T-helper 2 cell (primary cell): ENCODE measurements at places on chromosomes 5 and 9.

- no peak for DNase-seq
Observed at GRCh38 chr5:128252196-128252595, 168.6 kb downstream of the SLC12A2 start.

- DNase-seq, result no peak
Observed at GRCh38 chr5:83084336-83084735, 7.0 kb downstream of the XRCC4 start.

DNA sequence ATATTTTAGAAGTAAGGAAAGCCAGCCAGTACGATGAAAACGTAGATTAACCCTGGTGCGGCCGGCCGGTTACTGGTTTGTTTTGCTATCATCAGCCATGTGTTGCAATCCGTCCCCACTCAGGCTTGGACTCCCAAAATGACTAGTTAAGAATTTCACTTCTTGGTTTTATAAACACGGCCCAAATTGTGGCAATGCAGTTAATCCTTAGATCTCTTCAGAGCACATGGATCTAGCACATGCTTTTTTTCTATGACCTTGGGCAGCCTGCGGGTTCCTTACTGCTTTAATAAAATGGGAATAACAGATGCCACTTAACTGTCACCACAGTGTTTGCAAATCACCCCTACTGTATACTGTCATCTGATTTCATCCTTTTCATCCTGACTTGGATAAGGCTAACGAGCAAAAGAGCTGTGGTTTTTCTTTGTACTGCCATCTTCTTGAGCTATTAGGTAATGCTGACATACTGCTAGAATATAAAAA is 1.5 kb downstream of the NDFIP1 start:
- DNase-seq, result peak; percentile 40

DNA sequence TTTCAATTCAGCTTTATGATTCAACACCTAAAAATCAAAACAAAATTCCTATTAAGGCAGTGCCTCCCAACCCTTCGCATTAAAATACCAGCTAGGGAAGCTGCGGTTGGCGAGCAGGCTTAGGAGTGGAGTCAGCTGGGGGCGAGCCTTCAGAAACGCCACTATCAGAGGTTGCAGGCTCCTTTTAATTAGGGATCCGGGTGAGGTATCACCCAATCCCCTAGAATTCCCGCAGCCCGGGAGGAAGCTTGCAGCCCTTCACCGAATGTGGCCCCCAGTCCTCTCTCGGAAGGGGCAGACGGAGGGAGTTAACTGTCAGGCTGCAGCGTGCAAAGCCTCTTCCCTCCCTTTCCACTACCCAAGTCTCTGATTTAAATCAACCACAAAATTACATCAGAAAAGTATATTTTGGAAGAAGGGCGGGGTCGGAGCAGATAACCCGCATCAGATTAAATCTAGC is 1.7 kb downstream of the STC2 start:
- DNase-seq, result no peak

- DNase-seq, result no peak
Observed at GRCh38 chr5:116130471-116130870, 45.6 kb downstream of the COMMD10 start.

- DNase-seq, result peak; percentile 1
Observed at GRCh38 chr9:102459828-102460227, 535.3 kb upstream of the CYLC2 start.

DNA sequence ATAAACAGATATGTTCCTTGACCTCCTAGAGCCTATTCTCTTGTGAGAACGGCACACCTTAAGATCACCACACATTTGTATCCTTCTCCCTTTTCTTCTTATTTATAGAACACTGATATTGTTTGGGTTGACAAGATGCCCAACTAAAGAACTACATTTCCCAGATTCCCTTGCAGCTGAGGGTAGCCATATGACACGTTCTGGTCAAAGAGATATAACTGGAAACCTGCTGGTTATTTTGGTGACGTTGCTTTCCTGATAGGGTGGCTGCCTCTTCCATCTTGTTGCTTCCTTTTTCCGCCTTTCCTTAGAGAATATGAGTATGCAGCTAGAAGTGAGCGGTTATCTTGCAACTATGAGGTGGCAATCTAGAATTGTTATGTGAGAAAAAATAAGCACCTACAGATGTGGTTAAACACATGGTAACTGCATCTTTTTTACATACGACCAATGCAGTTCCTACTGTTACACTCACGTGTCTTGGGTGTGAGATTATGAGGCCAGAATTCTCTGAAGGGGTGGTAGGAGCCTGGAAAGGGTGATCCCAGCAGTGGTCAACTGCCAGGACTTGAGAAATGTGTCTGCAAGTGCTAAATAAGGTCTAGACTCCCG is 72.9 kb downstream of the SEC61B start:
- no peak for DNase-seq

DNA sequence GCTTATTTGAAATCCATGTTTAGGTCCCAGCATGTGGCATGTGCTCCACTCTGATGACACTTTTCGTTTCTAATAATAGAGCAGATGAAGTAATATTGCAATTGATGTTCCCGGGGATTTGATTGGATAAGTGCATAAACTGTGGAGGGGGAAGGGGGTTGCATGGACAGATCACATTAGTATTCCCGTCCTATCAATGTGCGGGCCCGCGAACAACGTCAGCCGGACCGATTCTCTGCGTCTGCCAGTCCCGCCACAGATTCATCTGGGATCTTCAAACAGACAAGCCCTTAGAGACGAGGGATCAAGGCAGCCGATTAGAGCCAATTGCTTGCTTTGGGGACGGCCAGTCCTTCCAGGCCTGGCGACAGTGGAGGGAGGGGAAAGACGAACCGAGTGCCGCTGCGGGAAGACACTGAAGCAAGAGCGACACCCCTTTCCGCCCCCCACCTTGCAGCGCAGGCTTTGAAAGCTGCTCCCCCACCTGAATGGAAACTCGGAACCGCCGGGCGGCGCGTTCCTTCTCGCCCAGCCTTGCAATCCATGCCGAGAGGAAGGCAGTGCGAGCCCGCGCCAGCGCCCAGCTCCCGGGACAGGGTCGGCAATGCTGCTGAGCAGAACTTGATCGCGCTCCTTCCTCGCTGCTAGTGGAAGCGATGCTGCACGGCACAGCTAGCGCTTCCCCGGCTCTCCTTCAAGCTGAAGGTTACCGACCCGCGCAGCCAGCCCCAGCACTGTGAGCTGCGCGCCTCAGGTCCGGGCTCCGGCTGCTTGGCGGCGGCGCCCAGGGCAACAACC is at the start of gene RGS7BP:
RGS7BP (plus strand) TSS at position 247 of the 798 bp plus-strand sequence. CDS start 610 bp downstream, outside the sequence.
- DNase-seq, result no peak

GRCh38 chr9:105070176-105070575 is 142.2 kb upstream of the ABCA1 start:
- DNase-seq, result no peak

DNA sequence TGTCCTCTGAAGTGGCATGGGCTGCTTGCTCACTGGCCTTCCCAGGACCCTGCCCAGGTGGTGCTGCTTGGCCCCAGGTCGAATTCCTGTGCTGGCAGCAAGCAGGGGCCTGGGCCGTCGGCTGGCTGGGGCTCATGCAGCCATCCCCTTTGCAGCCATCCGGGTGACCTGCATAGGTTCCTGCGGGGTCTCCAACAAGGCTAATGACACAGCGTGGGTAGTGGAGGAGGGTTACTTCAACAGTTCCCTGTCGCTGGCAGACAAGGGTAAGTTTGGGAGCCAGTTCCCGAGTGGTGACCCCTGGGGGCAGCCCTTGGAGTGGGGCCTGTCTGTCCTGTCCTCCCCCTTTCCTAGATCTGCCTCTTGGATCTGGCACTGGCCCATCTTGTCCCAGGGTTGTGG is 6.1 kb upstream of the EHMT1 start:
- no peak for DNase-seq

DNA sequence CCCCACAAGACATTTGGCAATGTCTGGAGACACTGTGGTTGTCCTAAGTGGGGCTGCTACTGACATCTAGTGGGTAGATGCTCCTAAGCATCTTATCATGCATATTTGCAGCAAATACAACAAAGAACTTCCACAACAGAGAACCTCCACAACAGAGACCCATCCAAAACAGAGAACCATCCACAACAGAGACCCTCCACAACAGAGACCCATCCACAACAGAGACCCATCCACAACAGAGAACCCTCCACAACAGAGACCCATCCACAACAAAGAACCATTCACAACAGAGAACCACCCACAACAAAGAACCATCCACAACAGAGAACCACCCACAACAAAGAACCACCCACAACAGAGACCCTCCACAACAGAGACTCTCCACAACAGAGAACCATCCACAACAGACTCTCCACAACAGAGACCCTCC is 32.8 kb downstream of the ARPC5L start:
- DNase-seq, result peak; percentile 67

GRCh38 chr5:126438868-126439267 is 15.7 kb downstream of the GRAMD2B start:
- DNase-seq, result no peak

DNA sequence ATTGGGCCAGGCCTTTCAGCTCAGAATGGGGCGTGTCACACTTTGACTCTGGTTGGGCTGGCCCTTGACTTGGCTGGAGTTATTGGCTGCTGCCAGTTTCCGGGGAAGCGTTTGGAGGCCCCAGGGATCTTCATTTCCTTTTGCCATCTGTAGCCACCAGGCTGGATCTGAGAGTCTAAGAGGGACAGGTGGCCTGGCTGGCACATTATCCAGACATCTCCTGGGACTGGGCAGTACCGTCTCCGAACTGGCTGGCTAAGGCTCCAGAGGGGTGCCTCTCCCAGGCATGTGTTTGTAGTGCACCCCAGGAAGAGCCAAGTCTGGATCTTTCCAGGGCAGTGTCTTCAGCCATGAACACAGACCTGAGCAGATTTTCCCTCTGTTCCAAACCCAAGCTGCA is 9.7 kb upstream of the JADE2 start:
- no peak for DNase-seq

DNA sequence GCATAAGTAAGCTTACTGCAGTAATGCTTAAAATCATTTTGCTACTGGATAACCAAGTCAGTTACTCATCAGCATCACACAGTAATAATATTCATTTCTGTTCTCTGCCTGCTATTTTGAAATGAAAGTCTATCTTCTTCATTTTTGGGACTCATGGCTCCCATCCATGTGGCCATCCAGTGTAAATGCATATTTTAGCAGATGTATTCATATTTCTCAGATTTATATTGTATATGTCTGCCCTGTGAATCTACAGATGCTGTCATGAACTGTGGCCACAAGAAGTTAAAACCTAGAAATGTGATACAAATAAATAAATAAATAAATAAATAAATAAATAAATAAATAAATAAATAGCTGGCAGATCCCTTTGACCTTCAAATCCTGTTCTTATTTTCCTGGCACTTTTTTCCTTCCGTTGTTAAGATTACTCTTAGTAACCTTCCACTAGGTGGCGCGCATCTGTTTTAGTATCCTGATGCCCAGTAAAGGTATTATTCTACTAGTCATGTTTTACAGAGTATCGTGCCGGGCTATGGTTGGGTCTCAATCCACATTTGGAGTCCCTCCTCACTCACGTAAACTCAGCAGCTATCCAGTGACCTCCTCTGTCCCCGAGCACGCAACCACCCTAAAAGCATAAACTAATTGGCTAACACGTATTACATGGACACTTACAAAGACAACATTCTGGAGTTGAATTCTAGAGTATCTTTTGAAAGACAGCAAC is 79.2 kb upstream of the IL7R start:
- DNase-seq, result peak; percentile 24

DNA sequence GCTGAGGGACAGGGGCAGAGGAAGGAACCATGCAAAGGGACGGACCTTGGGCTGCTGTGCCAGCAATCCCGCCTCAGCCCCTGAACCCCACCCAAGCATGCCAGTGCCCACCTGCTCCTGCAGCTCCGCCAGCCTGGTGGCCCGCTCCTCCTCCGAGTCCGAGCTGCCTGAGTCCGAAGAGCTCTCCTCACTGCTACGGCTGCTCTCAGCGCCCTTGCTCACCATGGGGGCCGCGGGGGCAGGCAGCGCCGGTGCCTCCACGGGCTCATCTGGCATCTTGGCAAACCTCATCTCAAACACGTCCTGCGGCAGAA is 16.3 kb downstream of the BRD3OS start:
- DNase-seq, result no peak

GRCh38 chr5:97475847-97476246 is 292.8 kb upstream of the RIOK2 start:
- no peak for DNase-seq

- DNase-seq, result no peak
Observed at GRCh38 chr9:6931913-6932312, 174.1 kb downstream of the KDM4C start.

GRCh38 chr9:90060256-90060655 is 455.4 kb downstream of the GADD45G start:
- no peak for DNase-seq

GRCh38 chr9:106689089-106689488 is 173.9 kb upstream of the ZNF462 start:
- no peak for DNase-seq

DNA sequence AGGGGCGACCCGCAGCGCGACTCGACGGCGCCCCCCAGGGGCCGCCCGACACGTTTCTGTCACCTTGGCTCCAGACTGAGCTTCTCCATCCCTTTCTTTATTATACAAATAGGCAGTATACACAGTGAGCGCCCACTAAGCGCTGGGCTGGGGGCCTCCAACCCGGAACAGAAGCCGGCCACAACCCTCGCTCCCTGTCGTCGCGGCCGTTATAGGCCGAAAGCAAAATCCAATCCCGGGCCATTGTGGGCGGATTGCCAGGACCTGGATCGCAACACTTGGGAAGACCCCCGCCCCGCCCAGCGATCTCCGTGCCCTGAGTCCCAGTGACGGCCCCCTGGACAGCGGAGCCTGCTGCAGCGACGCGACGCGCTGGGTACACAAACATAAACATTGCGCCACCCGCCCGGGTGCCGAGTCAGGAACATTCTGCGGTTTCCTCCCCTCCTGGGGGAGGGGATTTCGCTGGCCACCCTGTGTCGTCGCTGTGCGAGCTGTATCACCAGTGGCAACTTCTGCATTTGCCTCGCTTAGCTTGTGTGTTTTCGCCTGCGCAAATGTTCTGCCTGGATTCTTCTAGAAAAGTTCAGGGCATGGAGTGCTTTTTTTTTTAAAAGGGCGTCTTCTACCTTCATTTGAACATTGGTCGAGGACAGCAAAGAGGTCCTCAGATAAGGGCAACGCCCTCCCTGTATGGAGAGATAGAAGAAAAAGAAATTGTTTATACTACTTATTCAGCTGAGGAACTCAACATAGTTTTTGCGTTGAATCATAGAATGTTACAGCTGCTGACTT is 1.3 kb upstream of the DUSP1 start:
- peak; percentile 95 for DNase-seq
